ENCODE measurements at places on chromosomes 11 and 22.

- no peak for DNase-seq
Observed at GRCh38 chr11:111384494-111384893, 5.4 kb upstream of the POU2AF1 start.

- DNase-seq, result no peak
Observed at GRCh38 chr11:46564459-46564858, 29.4 kb downstream of the AMBRA1 start.

- no peak for DNase-seq
Observed at GRCh38 chr11:27354359-27354965, 8.6 kb downstream of the CCDC34 start.

DNA sequence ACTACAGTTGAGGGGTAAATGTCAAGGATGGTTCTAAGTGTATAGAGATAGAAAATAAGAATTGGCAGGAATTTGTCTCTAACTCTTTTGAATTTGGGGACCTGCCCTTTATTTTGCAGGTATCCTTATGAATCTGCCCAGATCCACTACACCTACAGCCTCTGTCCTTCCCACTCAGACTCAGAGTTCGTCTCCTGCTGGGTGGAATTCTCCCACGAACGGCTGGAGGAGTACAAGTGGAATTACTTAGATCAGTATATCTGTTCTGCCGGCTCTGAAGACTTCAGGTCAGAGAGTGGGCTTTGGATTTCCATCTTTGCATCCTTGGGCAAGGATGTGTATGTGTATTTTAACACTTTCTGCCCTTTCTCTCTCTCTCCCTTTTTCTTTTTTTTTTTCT is 89.7 kb downstream of the DEPDC5 start:
- no peak for DNase-seq
